Activated naive CD4-positive, alpha-beta T cell treated with anti-CD3 and anti-CD28 coated beads, Interleukin-2, amount 50 U/mL, for 16 hours (primary cell): ENCODE measurements at places on chromosomes 6 and 20.

GRCh38 chr6:9192405-9192909 is 757.1 kb upstream of the SLC35B3 start:
- no peak for DNase-seq

DNA sequence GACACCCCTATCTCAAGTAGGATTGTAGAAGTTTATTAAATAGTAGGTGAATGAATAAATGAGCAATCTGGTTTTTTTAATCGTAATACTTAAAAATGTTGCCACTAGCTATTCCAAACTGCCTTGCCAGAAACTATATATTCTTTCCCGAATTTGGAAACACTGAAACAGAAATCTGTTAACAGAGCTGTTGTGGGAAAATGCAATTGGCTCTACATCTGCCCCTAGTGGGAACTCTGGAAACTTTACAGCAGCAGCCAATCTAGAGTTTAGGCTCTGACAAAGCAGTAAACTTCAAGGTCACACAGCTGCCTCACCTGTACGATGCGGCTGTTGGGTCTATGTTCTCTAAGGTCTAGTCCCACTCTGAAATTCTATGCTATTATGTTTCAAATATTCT is 41.7 kb downstream of the SYNE1 start:
- no peak for DNase-seq

DNA sequence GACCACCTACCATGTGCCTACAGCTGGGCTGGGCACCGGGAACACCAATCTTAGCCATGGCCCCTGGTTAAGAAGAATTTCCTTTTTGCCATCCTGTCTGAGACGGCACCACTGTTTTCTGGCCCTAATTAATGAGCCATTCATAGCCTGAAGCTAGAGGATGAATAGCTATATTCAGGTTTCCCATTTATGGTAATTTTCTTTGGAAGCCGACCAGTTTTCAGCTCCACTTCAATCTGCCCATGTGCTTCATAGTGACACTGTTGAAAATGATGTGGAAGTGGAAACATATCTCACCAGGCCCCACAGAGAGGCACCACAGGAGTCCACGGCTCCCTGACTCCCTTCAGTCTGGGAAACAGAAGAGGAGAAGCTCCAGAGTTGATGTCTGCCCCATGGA is 22.6 kb upstream of the ULBP3 start:
- no peak for DNase-seq

GRCh38 chr6:103854059-103854458 is 1005.7 kb downstream of the HACE1 start:
- no peak for DNase-seq

GRCh38 chr6:56838965-56839364 is 115.9 kb upstream of the BEND6 start:
- no peak for DNase-seq

GRCh38 chr6:3237761-3238662 is 10.6 kb upstream of the TUBB2B start:
- DNase-seq: no peak

DNA sequence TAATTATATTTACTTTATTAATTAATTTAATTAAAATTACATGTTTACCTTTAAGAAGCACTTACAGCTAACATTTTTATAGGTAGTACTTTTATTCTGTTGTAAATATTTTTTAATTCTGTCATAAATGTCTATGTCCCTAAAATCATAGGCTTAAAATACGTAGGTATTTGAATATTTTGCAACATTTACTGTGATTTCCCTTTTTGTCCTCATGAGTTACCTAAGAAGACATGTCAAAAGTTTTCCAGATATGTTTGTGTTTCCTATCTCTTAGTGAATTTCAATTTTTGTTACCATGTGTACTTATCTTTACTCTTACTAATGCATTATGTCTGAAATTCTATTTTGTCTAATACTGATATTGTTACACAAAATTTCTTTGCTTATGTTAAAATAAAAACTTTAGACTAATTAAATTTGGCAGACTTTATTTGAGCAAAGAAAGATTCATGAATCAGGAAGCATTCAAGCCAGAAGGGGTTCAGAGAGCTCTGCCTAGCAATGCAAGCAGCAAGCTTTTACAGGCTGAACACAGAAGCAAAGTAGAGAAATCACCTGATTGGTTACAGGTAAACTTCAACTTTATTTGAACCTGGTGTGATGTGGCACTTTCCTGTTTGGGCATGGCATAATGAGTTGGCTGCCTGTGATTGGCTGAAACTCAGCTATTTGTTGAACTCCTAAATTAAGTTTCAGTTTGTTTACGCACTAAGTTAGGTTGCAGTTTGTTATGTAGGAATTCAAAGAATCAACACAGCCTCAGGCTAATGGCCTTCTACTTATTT is 123.2 kb upstream of the TMEM170B start:
- DNase-seq: no peak

DNA sequence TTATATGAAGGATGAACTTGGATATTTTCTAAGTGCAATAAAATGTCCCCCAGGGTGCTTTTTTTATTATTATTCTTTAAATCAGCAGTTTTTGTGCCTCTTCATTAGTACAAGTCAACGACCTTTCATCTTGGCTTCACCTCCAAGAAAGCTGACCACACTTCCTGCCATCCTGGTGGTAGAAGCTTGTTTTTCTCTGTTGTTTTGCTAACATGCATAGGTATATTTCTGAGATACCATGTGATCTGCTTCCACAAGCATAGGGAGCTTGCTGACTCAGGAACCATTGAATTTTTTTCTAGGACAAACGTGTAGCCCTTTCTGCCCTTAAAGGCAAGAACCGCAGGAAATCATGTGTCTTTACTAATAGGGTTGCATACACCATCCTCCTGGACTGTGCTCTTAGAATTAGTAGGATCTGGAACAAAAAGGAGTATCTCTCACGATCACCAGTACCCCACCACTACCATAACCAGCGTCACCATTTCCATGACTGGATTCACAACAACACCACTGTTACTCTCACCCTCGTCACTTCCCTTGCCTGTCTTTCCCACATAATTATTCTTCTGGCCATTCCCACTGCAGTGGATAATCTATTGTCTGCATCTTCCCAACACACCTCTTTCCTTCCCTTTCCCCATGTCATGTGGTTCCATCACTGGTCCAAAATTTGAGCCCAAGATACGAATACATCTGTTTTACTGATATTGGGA is 207.1 kb downstream of the MAFB start:
- no peak for DNase-seq

GRCh38 chr6:3696525-3697088 is 54.9 kb downstream of the PXDC1 start:
- DNase-seq: no peak

GRCh38 chr6:82750556-82750955 is 315.1 kb downstream of the UBE3D start:
- DNase-seq: no peak

DNA sequence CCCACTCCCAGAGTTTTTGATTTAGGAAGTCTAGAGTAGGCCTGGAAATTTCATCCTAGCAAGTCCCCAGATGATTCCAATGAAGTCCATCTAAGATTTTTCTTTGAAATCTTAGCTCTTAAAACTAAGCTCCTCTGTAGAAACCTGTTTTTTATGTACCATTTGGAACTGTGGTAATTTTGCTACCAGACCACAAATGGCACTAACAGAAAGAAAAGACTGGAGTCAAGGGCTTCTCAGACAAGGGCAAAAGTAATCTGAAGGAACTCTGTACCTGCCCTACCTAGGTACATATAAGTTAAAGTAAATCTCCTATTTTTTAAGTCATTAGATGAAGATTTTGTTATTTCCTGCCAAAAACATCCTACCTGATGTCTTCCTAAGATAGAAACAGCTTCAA is 155.0 kb upstream of the HTR1E start:
- no peak for DNase-seq

- no peak for DNase-seq
These were observed 63.6 kb downstream of the STK4 start for GRCh38 chr20:45029884-45030283.

GRCh38 chr6:130888246-130888645 is 61.0 kb downstream of the SMLR1 start:
- DNase-seq: no peak

- no peak for DNase-seq
These were observed 92.6 kb upstream of the SLC22A23 start for GRCh38 chr6:3549314-3549940.

- DNase-seq: no peak
These were observed 17.1 kb downstream of the WRNIP1 start for GRCh38 chr6:2782356-2782708.

GRCh38 chr6:52423971-52424381 is 3.8 kb downstream of the EFHC1 start:
- no peak for DNase-seq

DNA sequence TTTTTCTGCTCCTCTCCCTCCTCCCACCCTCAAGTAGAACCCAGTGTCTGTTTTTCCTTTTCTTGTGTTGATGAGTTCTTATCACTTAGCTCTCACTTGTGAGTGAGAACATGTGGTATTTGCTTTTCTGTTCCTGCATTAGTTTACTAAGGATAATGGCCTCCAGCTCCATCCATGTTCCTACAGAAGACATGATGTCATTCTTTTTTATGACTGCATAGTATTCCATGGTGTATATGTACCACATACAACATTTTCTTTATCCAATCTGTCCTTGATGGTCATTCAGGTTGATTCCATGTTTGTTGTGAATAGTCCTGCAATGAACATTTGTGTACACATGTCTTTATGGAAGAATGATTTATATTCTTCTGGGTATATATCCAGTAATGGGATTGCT is 81.0 kb downstream of the TOX2 start:
- no peak for DNase-seq

DNA sequence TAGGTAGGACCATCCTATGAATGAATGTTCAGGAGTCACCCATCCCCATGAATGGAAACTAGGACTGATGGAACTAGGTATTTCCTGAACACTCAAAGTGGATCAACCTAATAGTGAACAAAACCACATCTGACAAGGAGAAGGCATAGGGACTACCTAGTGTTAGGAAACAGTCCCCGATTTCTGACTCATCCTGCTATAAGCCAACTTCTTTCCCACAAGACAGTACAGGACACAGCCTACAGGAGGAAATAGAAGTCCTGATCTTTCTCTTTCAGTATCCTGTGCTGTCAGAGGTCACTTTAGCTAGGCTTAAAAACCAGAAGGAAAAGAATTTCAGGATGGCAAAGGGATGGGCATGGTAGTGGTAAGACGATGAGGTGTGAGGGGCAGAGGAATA is 19.5 kb upstream of the GMDS start:
- no peak for DNase-seq

DNA sequence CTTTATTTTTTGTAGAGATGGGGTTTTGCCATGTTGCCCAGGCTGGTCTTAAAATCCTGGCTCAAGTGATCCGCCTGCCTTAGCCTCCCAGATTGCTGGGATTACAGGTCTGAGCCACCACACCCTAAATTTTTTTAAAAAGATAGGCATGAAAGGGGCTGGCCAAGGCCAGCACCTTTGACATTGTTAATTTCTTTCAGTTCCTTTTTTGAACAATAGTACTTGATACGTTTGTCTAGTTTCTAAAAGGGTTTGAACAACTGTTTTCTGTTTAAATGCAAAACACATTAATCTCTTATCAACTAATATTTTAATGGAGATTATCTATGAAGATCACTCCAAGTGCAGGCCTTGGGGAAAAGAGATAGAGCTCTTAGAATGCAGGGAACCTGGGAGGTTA is 37.6 kb upstream of the PTPRK start:
- DNase-seq: no peak

DNA sequence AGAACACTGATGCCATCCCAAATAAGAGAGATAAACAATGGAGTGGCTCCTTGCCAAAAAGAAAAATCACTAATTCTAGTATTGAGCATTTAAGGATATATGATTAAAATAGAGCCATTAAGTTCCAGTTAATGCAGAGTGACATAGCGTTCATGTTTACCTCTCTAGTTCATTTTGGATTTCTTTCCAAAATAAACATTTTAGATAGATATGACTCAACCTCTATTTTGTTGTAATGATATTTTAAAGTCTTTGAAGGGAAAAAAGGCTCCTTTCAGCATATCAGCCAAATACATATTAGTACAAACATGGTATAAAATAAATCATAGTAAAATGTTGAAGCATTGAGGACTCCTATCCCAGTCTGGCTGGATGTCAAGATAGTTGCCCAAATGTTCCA is 33.4 kb downstream of the RWDD2A start:
- no peak for DNase-seq

DNA sequence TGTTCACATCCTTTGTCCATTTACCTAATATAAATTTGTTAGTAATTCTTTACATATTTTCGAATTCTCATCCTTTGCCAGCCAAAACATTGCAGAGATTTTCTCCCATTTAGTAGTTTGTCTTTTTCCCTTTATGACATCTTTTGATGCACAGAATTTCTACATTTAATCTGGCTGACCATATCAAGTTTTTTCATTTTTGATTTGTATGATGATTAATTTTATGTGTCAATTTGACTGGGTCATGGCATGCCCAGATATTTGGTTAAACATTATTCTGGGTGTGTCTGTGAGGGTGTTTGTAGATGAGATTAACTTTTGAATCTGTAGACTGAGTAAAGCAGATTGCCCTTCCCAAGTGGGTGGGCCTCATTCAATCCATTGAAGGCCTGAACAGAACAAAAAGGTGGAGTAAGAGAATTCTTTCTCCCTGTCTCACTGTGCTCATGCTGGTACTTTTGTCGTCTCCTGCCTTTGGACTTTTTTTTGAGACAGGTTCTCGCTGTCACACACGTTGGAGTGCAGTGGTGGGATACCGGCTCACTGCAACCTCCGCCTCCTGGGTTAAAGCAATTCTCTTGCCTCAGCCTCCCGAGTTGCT is 72.1 kb upstream of the EPB41L1 start:
- no peak for DNase-seq

- DNase-seq: no peak
These were observed 10.6 kb upstream of the SIRPD start for GRCh38 chr20:1568163-1568490.

DNA sequence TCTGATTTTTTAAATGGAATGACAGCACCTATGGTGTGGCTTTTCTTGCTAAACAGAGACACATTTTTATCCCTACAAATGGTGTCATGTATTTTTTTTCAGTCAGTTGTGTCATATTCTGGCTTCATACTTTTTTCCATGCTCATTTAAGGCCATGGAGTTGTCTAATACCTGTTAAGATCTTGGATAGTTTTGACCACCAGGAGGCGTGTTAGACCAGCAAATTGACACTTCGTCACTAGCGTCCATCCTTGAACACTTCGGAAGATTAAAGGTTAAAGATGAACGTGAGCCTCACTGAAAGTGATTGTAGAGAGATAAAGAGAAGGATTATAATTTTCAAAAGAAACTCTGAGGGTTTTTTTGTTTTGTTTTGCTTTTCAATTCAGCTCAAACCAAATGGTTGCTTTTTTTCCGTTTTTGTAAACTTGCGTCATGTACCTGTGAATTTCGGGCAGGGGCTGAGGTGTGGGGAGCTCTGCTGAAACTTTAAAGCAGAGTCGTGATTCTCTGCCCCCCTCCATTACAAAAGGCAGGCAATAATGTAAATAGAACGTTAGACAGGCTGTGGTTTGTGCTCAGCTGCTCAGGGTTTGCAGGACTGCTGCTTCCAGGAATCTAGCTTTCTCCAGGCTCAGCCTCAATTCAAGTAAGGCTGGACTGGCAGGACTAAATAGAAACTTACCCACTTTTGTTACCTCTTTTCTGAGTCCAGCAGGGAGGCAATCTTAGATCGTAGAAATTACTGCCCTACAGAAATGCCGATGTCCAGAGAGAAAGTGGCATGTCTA is 245.1 kb downstream of the FOXA2 start:
- no peak for DNase-seq

GRCh38 chr20:4326195-4327065 is 311.1 kb upstream of the RNF24 start:
- DNase-seq: no peak
